Activated CD4-positive, CD25-positive, alpha-beta regulatory T cell (primary cell): ENCODE measurements at places on chromosomes 2 and 18.

DNA sequence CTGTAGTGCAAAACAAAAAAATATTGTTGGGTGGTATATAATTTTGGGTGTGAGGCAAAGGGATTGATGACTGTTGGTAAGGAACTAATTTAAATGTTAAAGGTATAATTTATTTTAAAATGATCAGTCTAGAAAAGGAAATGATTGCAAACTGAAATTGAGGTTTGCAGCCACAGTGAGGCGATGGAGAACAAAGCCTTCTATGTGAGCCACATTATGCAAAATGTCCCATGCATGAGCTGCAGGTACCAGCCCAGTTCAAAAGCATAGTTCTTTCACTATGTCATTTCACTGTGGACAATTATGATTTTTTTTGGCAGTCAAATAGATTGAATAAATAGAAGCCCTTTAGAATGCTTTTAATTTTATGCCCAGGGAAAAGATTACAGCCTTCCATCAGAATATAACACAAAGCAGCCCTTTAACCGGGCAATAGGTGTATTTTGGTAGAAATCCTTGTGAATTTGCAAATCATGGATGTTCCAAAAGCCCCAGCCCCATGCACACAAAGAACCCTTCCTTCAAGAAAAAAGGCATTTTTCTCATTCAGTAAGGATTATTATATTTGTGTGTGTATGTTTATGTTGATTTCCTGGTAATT, 1.7 kb downstream of the MAP2 start:
- DNase-seq: no peak

GRCh38 chr2:129396980-129397599, 582.4 kb upstream of the RAB6C start:
- no peak for DNase-seq

DNA sequence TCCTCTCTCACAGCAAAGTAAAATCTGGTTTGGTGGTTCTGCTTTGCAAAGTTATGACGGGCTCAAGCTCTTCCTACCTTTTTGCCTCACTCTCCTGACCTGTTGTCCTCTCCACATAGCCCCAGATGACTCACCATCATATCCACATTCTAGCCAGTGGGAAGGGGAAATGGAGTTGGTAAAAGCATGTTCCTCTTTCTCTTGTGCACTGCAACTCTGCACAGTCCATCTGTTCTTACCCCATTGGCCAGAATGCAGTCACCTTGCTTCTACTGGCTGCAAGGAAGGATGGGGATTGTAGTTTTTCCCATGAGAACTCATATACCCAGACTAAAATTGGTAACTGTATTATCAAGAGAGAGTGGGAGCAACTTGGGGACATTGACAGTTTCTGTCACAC, 50.4 kb upstream of the SMIM21 start:
- DNase-seq: no peak

- no peak for DNase-seq
Observed at GRCh38 chr2:38959466-38959865, 69.8 kb downstream of the ARHGEF33 start.

DNA sequence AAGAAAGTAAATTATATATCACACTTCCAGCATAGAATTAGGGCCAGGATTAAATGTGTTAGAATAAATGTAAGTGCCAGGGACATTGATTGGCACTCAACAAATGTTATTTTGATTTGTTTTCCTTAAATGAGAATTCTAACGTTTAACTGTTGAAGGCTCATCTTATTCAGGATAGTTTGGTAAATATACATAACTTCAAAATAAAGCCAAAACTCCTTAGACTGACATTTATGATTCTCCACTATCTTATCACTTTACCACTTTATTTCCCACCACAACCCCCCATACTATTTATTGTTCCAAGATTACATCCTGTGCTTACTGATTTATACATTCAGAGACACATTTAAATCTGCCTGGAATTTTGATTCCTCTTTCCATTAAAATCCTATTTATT, 769.5 kb upstream of the CDH2 start:
- DNase-seq: no peak
